ENCODE measurements at places on chromosomes 6 and 20.

DNA sequence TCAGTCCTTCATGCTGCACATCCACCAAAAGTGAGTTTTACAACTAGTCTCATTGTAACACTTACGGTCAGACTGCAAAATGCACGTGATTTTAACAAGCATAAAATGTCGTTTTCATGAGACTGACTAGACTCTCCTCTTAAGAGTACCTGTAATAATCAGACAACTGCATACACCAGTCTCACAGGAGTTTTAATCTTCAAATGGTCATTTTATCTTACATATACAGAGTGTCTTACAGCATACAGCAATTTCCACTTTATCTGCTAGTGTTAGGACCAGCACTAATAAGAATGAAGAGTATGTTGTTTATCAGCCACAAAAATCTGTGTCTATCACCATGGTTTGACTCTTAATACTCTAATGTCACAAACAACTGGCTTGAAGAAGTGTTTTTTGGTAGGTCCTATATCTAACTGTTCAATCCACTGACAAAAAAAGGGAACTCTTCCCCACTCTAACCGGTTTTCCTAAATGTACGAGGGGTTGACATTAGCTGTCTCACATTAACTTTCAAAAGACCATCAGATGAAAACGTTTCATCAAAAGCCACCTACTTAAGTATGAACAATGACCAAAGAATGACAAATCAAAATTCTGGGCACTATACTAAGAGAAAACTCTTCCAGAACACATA lies 1.5 kb upstream of the ASF1A start:
- no peak for DNase-seq

- peak; percentile 3 for DNase-seq
These were observed 40.6 kb downstream of the SH3BGRL2 start for GRCh38 chr6:79671600-79672266.

DNA sequence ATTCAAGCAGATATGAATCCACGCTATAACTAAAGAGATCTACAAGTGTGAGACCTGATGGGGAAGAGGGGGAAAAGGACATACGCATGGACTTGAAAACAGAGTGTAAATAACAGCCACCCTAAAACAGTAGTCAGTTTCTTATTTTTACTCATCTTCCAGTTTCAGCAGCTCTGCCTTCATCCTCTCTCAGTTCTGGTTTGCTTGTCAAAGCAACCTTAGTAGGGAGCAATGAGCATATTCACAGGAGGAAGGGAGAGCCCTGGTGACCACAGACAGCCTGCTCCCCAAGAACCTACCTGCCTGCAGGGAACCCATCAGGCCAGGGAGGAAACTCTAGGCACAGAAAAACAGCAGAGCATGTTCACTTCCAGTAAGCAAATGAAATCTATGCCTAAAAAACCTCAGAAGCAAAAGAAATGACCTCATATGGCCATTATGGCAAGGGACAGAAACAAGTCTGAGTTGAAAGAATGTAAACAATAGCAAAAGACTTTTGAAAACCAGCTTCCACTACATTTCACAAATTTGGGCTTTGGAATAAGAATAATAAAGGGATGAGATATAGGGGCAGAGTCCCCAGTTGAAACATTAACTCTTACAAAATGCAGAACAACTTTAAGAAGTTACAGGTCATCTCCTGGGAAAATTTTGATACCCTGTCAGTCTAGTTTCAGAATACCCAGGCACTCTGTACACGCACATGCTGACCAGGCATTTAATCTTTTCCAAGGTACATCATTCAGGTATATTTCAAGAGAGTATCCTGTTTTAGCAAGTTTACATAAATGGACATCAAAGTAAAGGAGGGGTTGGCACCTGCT lies 120.8 kb upstream of the BCLAF1 start:
- DNase-seq = no peak

- DNase-seq = no peak
These were observed 4.6 kb upstream of the REV3L start for GRCh38 chr6:111487661-111488060.

DNA sequence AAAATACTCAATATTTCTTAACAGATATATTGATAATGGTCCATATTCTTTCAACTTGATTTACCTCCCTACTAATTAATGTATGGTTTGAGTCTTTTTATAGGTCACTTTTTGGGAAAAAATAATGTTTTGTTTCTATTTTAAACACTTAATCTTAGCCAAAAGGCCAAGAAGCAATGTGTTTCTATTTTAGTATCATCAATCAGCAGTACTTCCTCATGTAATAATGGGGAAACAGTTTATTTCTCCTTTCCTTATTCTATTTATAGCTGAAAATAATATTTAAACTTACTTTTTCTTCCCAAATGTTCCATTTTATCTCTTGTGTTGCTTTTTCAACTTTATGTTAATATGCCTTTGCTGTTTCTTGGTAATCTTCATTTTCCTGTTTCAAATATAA lies 295.1 kb downstream of the ALDH8A1 start:
- DNase-seq = no peak

DNA sequence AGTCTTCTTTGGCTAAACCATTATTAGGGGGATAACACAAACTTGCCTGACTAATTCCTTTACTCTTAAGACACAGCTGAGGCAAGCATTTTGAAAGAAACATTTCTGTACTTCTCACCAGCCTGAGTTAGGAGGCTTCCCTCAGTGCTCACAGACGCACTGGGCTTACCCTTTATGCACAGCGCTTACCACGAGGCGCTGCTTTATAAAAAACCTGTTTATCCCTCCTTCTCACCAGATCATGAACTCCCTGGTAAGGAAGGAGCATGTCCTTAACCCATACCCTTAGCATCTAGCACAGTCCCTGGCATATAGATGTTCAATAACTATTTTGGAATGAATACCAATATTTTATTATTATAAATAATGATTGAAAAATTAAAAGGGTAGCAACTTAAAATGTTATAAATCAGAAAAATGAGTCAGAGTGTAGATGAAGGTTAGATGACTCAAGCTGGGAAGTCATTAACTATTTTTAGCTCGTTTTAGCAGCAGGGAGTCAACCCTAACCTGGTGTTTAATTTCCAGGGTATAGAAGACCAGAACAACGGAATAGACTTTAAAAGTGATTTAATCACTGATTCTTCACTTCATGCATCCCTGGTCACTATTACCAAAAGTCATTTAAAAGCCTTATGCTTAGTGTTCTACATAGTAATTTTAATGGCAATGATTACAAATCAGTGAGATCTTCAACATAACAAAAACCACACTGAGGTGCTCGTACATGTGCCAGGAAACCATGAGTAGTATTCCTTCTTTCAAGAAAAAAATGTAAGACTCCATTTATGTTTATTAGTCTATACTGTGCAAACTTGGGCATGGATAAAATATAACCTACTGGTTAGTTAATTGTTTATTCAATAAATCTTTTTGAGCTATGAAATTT lies 4.1 kb upstream of the TPD52L1 start:
- no peak for DNase-seq

DNA sequence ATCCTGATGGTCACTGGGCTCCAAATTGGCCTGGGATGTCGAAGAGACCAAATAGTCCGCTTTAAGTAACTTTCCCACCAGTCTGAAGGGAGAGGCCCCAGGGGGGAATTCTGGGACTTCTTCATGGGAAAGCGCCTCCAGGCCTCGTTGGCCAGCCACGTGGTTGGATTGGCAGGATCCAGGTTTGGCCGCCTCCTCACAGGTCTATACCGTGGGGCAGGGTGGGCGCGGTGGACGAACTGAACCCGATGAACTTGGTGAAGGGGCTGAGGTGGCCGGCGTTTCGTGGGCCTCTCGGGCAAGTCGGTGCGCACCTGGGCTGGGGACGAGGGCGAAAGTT lies 297 bp downstream of the POM121L2 start:
- DNase-seq = no peak

DNA sequence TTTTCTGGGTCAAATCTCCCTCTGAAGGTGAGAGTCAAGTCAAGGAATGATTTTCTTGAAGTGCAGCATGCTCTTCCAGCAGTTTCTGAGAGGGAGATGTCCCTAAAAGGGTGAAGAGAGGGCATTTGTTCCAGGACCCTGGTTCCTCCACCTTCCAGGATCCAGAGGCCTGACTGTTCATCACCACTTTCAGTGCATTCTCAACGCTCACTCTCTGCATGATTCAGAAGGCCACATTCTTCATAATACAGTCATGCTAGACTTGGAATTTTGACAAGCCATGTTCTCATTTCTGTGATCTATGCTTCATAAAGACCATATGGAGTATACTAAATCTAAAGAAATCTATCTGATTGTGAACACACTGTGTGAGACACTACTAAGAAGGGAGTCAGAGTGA lies 85.1 kb downstream of the PDE7B start:
- no peak for DNase-seq

GRCh38 chr6:139820210-139820609 lies 445.8 kb upstream of the CITED2 start:
- DNase-seq = no peak

DNA sequence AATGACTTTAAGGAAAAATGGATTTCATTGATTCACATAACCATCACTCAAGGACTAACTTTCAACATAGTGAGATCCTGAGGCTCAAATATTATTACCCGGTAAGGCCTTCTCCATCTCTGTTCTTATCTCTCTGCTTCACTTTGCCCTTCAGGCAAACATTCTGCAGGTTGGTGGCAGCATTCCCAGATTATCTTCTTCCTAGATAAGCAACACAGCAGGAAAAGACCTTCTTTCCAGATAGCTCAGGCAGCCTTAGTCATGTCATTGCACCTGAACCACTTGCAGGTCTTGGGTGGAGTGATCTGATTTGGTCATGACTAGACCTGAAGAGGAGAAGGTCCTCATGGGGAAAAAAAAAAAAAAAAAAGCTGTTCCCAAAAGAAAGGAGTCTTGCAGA lies 5.3 kb upstream of the HIVEP2 start:
- DNase-seq = no peak

DNA sequence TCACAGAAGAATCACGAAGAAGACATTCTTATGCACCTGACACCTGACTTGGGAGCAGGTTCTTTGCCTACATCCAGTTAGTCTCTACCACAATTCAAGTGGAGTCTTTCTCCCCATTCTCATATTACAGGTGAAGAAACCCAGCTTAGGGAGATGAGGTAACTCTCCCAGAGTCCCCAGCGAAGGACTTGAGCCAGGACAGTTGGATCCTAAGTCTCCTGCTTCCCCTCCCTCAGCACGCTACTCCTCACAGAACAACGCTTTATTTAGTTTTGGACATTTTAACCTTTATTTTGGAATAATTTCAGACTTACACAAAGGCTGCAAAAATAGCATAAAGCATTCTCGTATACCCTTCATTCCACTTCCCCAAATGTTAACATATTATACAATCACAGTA lies 824 bp upstream of the CSTL1 start:
- no peak for DNase-seq

DNA sequence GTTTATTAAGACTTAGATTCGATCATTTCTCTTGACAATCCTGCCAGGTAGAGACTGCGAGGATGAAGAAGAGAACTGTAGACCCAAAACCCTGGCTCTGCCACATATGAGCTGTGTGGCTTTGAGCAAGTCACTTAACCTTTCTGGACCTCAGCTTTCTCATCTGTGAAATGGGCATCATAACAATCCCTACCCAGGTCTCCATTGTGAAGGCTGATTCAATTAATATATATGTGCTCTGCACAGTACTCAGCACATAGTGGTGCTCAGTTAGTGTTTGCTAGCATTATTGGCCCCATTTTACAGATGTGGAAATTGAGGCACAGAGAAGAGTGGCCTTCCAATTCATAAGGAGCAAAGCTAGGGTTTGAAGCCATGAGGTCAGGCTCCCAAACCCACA lies 7.9 kb downstream of the XKR7 start:
- no peak for DNase-seq

GRCh38 chr6:166346965-166347364 lies 4.6 kb upstream of the SFT2D1 start:
- no peak for DNase-seq

DNA sequence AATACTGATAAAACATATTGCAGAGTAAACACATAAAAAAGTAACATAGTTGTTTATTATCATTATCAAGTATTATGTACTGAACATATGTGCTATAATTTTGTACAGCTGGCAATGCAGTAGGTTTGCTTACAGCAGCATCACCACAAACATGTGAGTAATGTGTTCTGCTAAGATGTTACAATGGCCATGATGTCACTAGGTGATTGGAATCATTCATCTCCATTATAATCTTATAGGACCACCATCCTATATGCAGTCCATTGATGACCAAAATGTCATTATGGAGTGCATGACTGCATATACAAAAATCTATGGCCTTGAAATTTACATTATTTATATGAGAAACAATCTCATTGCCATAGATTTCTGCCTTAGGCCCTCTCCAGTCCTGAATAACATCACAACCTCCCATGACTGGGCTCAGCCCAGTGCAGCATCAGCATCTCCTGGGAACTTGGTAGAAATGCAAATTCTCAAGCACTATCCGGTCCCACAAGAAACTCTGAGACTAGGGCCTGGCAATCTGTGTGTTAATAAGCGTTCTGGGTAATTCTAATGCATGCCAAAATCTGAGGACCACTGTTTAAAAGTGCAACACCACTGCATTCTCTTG lies 352.0 kb upstream of the MARCKS start:
- no peak for DNase-seq

DNA sequence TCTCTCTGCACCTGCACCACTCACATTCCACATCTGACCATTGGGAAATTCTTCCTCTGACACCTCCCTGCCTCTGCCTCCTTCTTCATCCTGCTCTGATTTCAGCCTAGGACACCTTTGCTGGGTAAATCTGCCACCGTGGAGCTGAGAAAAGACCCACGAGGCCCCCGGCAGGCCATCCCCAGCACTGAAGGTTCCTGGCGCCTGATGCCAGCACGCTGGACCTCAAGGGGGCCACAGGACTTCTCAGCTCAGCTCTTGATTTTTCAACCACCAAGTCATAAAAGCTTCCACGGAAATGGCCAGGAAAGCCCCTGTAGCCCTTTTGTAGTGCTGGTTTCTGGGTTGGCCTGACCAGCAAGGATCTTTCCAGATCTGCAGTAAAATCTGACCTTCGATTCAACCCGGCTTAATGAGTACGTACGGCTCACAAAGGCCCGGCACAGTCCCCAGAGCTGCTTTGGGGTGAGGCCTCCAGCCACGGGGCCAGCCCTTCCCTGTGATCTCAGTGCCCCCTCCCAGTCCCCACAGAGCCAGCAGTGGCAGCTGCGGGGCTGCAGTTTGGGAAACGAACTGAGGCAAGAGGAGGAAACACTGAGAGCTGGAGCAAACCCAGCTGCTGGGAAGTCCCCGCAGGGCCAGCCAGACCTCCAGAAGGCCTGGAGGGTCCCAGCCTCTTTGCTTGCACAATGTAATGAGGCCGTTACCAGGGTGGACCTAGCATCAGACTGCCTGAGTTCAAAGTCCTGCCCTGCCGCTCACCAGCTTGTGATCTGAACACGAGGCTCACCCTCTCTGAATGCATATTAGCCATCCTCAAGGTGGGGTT lies 157.5 kb downstream of the BMP7 start:
- no peak for DNase-seq

DNA sequence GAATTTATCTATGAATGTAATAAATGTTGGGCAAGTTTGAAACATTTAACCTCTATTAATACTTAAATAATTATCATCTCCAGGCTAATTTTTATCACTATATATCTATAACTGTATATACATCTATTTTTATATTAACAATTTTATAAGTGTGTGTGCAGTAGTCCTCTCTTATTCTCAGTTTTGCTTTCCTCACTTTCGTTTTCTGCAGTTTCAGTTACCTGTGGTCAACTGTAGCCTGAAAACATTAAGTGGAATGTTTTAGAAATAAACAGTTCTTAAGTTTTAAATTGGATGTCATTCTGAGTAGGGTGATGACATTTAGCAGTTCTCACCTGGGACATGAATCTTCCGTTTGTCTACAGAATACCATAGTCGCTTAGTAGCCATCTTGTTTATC lies 379.4 kb upstream of the MAN1A1 start:
- no peak for DNase-seq

All from stimulated activated naive CD4-positive, alpha-beta T cell treated with Interleukin-2 at 50 U/mL for 16 hours (primary cell).